ENCODE measurements at places on chromosomes 1 and 21.

DNA sequence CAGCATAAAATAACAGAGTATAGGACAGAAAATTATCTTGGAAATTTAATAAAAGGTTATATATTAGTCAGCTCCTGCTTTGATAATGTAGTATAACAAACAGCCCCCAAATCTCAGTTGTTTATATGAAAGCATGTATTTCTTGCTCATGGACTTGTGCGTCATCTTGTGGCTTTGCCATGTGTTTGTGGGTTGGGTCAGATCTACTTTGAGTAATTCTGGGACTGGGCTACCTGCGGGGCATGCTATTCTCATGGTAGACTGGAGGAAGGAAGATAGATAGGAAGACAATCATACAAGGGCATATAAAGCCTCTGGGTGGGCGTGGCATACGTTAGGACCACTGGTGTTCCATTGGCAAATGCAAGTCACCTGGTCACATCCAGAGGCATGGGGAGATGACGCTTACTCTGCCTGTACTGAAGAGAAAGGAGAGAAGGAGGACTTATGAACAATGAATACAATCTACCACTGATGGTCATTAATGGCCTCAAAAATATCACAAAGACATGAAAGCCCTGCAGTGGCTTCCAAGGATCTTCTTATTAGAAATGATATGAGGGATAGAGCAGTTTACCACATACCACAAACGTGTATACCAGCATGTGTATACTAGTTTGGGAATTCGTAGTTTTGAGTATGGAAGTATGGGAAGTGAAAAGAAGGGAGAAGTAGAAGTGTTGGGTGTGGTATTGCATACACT, 267.0 kb downstream of the DISC1 start:
- no peak for DNase-seq
- H3K36me3 ChIP-seq = no peaks in the 10 kb centered on the region
- no peaks in the 10 kb centered on the region for H3K4me1 ChIP-seq
- H3K4me3 ChIP-seq = no peak overlapping the region
- H3K27ac ChIP-seq = no peak overlapping the region
- no peaks in the 10 kb centered on the region for H3K27me3 ChIP-seq

DNA sequence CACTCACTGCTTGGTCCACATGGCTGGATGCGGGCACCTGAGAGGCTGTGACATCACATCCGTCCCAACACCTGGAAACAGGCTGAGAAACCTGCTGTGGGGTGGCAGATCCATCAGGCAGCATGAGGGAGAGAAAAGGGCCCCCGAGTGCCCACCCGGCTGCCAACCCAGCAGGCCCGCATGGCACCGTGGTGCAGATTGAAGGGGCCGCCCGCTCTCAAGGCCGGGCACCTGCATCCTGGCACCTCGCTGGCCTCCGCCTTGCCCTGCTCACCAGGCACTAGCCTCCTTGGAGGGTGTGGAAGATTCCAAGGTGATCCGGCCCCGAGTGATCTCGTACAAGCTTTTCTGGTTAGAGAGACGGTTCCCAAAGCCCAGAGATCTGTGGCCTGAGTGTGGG, 110.5 kb downstream of the PRDM16 start:
- H3K36me3 ChIP-seq = no peaks in the 10 kb centered on the region
- no peak overlapping the region for H3K4me3 ChIP-seq
- no peak overlapping the region for H3K27ac ChIP-seq

DNA sequence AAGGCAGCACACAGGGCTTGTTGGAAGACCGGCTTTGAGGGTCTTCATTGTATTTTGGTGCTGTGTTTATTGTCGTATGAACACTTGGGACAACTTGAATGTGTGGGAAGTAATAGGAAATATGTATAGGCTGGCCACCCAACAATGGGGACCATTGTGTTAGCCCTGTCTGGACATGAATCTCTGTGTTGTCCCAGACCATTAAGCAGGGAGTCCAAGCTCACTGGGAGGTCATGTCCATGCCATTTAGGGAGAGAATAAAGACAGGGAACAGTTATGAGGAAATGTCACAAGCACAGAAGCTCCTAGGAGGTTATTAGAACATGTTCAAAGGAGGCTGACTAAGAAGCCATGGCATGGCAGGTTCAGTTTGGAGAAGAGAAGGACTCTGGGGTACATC, 266.1 kb downstream of the KIF26B start:
- H3K27me3 ChIP-seq = peaks cover 14% of the 10 kb centered on the region
- no peak overlapping the region for H3K27ac ChIP-seq
- H3K4me1 ChIP-seq = no peaks in the 10 kb centered on the region
- DNase-seq = no peak

DNA sequence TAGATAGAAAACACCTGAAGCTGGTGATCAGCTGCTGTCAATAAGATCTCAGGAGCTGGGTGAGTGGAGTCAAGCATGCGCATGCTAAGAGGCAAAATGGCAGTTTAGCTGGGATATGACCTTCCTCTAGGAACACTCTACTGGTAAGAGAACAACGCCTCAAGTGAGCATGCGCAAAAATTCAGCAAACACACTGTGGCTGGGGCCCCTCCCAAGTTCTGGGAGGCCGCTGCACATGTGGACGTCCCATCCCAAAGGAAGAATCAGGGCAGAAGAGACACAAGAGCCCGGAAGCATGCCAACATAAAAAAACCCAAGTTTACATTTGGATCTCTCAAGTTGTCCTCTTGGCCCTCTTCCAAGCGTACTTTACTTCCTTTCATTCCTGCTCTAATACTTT, 126.3 kb upstream of the F3 start:
- no peaks in the 10 kb centered on the region for H3K4me1 ChIP-seq
- H3K36me3 ChIP-seq = no peaks in the 10 kb centered on the region
- no peak for DNase-seq
- H3K4me3 ChIP-seq = no peak overlapping the region
- H3K27me3 ChIP-seq = no peaks in the 10 kb centered on the region

Data from RWPE2 (cell line).